ENCODE measurements at places on chromosomes 2 and 18. TPM values are rescaled to one million over a fixed set of nuclear protein-coding genes. Genes with fewer than 3 reads are reported as not detected.

DNA sequence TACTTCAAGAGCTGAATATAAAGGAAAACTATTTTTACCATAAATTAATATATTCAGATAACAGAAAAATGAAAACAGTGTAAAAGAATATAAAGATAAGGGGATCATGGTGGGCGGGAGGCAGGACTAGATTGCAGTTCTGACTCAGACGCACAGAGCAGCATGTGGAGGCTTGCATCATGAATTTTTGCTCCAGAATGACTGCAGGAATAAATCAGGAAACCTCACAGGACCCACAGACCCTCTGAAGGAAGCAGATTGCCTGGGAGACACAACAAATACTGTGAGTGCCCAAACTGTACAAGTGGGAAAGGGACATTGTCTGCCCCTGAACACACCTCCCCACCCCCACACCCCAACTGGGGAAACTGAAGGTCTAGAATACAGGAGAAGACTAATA lies 19.2 kb upstream of the SIGLEC15 start:
- DNase-seq, result no peak

DNA sequence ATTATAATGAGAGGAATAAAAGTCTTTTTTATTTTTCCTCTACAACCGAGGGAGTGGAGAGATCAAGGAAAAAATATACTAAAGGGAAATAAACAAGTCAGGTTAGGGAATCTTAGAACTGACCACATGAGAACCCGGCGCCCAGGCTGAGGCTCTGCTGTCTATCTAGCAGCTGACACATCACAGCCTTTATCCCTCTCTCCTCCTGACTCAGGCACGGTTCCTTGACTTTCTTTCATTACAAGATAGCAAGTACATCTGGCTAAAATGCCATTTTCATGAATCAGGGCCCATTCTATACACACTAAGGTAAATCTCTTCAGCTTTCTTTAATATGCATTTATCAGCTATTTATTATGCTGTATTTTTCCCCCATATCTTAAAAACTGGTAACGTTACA lies 296.0 kb downstream of the TMX3 start:
- DNase-seq, result no peak

DNA sequence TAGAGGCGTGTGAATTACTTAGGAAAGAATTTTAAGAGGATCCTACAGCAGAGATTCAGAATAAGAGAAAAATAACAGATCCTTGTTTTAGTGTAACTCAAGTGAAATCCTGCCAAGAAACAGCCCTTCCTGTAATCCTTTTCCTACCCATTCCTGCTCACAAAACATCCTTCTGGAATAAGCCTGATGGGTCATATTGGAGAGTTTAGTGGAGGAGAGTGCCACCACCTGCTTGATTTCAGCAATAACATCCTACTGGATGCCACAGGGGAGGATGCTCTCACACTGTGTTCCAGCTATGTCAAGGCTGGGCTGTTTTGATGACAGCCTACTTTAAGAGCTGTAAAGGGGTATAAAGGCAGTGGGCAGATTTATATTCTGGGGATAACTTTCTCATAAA lies 54.8 kb upstream of the CCDC178 start:
- DNase-seq, result no peak

- no peak for DNase-seq
These were observed 16.6 kb upstream of the PSME4 start for GRCh38 chr2:53987336-53987921.

DNA sequence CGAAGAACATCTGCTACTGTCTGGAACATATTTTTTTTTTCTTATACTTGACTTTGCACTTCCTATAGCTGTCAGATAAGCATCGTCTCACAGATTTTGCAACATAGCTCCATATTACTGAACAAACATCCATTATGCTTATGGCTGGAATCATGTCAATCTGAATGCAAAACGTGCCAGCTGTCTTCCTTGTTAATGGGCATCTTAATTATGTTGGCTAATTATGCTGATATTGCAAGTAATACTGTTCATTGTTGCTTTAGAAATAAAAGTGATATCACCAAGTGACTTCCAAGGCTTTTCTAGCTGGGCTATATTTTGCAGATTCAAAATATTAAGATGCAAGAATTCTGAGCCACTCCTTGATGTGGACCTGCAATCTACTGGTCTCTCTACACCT lies 176.8 kb downstream of the ARL4C start:
- no peak for DNase-seq

- DNase-seq, result no peak
These were observed 93.0 kb upstream of the MYO3B start for GRCh38 chr2:170084820-170085491.

ALLC gene
- total RNA-seq, result not detected

KLF7 gene
- 7.2 TPM for total RNA-seq

TFPI gene
- total RNA-seq, result 15.0 TPM

PPP4R3B gene
- 12.6 TPM for total RNA-seq

Data from MG63 (cell line).